ENCODE measurements at places on chromosomes 13 and 19.
A peak's percentile ranks its signal among the peaks of the same experiment; 100 is the strongest.

- DNase-seq = no peak
These were observed 81.6 kb downstream of the COG6 start for GRCh38 chr13:39737047-39737446.

DNA sequence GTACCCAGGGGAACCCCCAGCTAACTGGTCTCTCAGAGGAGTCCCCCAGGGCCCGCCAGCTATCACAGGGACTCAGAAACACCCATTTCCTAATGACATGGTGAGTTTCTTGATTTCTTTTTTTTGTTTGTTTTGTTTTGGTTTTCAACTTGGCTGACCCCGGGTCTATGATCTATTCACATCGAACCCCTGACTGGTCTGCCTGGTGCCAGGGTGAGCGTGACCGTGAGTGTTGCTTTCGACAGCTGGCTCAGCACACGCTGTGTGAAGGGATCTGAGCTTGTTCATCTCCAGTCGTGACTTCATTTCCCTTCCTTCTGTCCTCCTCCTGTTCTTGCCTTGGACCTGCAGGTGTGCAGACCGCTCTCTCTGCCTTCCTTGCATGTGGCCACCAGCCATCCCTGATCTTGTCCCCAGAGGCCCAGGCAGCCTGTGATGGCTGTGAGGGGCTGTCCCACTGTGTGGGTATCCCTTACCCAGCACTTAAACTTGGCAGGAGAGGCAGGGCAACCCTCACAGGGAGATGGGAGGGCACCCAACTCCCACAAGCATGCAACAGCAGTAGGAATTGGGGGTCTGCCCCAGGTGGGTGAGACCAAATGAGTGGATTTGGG is 26.2 kb downstream of the TMEM161A start:
- DNase-seq = no peak

DNA sequence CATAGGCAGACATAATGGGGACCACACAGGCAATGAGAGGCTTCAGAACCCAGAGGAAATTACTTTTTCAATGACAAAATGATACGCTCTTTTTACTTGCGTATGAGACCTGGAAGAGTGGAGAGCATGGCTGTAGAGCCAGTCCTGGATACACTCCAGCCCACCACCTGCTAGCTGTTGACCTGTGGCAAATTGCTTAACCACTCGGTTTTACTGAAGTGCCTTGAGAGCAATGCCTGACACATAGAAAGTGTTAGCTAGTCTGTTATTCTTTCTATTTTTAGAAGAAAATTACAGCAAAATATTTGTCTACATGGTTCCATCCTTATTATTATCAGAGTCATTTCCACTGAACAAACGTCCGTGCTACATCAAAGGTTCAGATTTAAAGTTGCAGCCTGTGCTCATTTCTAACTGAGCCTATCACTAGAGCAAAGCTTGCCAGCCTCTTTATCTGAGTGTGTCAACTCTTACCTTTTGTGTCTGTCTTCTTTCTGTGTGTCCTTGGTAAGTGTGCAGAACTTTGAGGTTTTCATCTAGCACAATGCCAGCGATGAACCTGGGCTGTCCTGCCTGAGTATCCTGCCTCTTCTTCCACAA is 9.6 kb upstream of the GPR183 start:
- no peak for DNase-seq

GRCh38 chr13:41137241-41137640 is 4.6 kb upstream of the KBTBD6 start:
- DNase-seq = no peak

DNA sequence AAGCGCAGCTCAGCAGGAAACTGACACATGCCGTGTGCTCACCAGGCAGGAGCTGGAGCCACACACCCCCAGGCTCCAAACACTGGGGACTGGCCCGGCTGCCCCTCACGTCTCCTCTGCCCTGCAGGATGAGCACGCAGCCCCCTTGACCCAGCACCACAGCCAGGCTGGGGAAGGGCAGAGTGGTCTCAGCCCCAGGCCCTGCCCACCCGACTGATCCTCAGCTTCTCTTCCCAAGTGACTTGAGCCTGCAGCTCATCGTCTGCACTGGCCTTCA is 20.3 kb downstream of the GRTP1 start:
- DNase-seq = no peak

DNA sequence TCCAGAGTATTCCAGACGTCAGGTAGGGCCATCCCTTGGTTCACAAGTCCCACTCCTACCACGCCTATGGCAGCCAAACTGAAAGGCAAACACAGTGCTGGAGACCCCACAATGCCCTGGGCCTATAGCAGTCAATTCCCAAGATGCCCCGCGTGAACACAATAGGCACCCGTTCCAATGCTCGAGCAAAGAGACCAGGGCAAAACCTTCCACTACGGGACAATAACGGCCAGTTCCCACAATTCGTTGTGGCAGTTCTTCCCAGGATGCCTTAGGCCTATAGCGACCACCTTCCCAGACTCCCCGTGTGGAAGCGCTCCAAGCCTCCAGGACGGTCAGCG is 538 bp downstream of the ZNF428 start:
- peak; percentile 57 for DNase-seq

- no peak for DNase-seq
These were observed at the start of gene SACS for GRCh38 chr13:23433171-23434153. TSS of gene SACS (minus strand) at chr13:23433702. CDS start at chr13:23411239, 22,463 bp downstream.

DNA sequence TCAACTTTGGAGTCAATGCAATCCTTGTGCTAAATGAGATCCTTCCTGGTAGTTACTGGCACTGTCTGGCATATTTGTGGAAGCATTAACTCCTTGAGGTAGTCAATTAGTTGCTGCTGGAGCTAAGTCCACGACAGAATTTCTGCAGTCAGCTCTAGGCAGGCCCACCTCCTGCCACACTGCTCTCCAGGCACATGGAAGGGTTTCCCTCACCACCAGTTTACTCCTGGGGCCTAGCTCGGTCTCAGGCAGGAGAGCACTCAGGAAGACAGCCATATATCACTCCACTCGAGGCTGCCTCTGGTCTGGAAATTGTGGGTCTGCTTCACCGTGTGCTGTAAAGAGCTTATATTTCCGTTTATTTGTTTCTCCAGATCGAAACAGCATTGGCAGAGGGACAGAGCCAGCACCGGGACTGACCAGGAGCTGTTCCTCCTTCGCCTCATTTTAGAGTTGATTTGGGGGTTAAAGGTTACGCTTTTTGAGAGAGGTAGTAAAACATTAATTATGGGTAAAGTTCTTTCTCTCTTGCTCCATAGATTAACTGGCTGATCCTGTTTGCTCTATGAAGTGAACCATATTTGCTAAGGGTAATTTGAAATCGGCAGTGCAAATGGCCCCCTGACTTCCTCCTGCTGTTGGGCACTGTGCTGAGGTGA is 20.6 kb upstream of the GTF3A start:
- no peak for DNase-seq

DNA sequence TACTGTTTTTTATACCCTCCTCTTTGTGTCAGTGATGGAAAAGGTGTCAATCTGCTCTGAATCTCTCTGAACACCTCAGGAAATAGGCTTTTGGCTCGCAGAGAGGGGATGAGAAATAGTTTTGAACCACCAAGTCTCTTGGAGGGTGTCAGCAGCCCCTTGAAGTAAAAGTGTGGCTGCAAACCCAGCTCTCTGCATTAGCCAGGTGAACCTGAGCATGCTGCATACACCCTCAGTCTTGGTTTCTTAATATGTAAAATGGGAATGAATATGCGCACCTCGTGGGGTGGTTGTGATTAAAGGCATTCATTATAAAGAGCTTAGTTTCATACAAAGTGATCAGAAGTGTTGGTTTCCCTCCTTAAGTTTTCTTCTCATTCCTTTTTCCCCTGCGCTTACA is 1.4 kb upstream of the DHRS12 start:
- no peak for DNase-seq

GRCh38 chr13:97344265-97345175 is 89.4 kb upstream of the RAP2A start:
- peak; percentile 56 for DNase-seq

GRCh38 chr19:7304200-7304599 is 10.0 kb upstream of the INSR start:
- no peak for DNase-seq

DNA sequence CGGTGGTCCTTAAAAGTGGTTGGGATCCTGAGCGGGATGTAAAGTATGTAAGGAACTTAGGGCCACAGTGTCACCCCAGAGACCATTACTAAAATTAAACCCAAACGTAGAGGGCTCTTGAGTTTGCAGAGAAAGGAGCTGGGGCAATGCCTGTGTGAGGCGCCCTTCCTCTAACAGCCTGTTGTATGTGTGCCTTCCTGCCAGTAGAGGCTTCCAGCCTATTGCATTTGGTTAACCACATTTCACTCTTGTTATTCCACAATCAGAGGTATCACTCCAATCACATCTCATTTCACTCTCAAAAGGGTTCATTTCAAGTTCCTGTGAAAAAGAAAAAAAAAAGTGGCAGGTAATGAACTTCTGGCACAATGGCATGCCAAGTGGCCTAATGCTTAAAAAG is 29.4 kb downstream of the DIAPH3 start:
- DNase-seq = no peak

- peak; percentile 85 for DNase-seq
These were observed at the start of gene GPC5 for GRCh38 chr13:91398413-91399188. TSS of gene GPC5 (plus strand) at chr13:91398621.

DNA sequence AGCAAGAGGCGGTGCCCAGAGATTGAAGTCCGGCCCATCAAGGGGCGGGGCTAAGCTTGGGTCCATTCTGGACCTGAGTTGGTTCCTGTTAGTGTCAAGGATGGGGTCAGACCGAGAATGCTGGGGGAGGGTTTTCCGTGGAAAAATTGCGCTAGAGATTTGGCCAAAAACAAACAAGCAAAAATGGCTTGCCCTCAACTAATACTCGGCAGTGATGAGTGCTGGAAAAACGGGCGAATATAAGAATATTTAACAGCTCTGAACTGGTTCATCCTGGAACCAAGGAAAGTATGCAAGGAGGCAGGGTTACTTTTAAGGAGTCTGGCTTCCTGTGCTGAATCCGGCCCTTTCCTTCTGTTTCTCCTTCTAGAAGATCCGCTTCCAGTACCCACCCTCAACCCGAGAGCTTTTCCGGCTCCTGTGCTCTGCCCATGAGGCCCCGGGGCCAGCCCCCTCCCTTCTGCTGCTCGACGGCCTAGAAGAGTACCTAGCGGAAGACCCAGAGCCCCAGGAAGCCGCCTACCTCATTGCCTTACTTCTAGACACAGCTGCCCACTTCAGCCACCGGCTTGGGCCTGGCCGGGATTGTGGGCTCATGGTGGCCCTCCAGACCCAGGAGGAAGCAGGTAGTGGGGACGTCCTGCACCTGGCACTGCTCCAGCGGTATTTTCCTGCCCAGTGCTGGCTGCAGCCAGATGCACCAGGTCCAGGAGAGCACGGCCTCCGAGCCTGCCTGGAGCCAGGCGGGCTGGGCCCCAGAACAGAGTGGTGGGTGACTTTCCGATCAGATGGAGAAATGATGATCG is 880 bp downstream of the SWSAP1 start:
- DNase-seq = peak; percentile 70

DNA sequence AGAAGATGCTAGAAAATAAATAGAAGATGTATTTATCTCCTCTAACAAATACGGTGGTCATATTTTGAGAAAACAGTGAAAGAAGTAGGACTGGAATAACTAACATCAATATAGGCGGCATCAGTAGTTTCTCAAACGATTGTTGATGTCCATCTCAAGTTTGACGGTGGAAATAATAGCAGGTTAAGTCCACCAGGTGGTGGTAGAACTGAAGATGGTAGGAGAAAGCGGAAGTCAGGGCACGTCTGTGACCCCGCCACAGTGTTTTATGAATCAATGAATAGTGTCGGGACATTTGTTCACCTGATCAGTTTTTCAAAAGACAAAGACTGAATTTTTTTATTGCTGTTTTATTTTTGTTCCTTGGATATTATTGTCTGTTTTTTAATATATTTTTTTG is 706.4 kb upstream of the SLC10A2 start:
- no peak for DNase-seq

- DNase-seq = no peak
These were observed 13.4 kb upstream of the C19orf33 start for GRCh38 chr19:38290631-38291147.

DNA sequence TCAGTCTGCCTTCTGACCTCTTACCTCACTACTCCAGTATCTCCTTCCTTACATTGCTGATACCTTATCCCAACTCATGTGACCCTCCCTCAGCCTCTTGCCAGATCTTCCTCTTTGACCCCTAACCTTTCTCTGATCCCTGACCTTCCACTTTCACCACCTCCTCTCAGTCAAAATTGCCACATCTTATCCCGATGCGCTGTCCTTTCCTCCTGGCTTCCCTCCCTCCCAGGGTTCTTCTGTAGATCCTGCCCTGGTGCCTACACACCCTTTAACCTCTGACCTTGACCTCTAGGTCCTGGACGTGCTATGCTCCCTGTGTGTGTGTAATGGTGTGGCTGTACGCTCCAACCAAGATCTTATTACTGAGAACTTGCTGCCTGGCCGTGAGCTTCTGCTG is 23.7 kb downstream of the RYR1 start:
- no peak for DNase-seq

- no peak for DNase-seq
These were observed 35.5 kb upstream of the F7 start for GRCh38 chr13:113069861-113070805.

DNA sequence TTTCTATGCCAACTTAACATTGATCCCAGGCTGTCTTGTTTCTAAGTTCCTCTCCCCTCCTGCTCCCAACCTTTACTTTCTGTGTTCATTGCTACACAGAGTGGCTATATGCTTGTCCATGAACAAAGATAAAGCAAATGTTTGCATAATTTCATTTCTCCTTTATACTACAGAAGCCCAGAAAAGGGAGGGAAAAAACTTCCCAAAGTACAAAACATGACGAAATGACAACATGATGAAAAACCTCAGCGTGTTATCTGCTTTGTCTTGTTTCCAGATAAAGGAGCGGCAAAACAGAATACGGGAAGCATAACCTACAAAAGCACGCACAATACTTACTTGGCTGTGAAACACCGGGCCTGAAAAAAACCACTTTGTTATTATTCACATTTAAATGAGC is 336.8 kb downstream of the DNAJC15 start:
- no peak for DNase-seq

DNA sequence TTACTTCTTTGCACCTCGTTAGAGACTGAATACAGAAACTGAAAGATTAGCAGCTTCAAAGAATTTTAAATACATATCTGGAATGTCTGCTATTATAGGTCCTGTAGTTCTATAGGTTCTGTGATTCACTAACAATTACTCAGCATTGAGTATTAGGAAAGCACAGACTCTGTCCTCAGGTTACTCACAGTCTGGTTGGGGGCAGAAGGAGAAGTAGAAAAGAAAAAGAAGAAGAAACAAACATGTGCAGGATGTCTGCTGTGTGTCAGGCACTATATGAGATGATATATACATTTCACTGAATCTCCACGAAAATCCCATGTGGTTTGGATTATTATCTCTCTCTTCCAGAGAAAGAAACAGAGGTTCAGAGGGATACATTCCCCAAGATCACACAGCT is 40.1 kb downstream of the SERTM1 start:
- no peak for DNase-seq
